Stimulated activated CD4-positive, alpha-beta T cell treated with anti-CD3 and anti-CD28 coated beads, Interleukin-2, amount 100 ng/mL, for 48 hours (primary cell): ENCODE measurements at places on chromosomes 1 and 21.

DNA sequence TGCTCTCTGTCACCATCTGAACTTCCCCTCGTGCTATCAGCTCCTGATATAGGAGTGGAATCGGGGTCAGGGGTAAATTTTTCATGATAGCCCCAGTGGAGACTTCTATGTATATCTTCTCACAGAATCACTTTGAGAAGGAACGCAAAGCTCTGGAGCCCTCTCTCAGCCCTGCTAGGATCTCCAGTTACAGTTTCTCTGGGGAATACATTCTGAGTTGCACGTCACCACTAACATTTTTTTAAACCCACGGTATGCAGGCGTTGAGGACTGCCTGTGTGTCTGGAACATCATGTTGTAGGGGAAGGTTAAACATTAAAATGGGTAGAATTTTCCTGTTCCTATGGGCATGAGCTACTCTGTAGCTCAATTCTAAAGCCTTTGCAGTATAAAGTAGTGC is 116.4 kb upstream of the FAM78B start:
- DNase-seq: no peak

GRCh38 chr1:22315315-22316078 is 136.2 kb upstream of the ZBTB40 start:
- no peak for DNase-seq

DNA sequence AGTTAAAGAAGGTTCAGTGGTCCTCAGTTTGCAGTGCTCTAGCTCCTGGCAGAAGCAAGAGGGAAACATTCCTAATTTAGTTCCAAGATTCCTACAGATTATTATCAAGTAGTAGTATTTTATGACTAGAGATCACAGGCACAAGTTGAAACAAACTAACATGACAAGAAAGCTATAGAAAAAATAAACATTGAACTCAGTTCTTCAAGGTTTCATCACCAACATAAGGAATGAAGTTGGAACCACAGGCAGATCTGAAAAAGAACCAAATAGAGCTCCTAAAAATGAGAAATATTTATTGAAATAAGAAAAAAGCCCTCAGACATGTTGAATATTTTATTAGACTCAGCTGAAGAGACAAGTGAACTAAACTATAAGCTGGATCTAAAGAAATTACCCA is 40.6 kb downstream of the PDC start:
- no peak for DNase-seq

- no peak for DNase-seq
Measured at GRCh38 chr1:175390081-175390481, 197.5 kb upstream of the KIAA0040 start.

DNA sequence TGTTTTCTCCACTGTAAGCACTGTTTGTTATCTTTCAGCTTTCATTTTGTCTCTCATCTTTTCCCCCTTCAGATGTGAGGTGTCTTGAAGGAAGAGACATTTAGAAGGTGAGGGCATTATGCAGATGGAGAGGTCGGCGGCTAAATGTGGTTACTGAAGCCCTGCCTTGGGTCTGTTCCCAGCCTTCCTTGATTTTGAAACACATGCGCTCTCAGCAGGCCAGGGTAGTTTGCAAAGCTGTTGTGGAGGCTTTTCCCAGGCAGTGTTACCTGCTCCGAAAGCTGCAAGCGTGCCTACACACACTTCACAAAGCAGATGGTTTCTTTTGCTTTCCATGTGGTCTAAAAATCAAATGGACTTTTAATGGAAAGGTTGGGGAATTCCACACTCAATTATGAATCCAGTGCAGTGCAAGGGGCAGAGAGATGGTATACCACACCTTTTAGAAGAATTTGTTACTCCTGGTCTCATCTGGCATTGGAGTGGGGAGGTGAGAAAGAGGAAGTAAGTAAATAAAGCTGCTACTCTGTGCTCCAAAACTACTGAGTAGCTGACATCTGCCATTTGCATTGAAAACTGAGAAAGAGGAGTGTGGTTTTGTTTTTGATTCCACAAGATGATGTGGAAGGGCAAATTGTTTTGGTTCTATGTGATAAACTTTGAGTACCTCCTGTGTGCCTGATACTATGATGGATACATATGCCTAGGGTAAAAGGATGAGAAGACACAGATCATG is 91.9 kb downstream of the NFIA start:
- DNase-seq: no peak

DNA sequence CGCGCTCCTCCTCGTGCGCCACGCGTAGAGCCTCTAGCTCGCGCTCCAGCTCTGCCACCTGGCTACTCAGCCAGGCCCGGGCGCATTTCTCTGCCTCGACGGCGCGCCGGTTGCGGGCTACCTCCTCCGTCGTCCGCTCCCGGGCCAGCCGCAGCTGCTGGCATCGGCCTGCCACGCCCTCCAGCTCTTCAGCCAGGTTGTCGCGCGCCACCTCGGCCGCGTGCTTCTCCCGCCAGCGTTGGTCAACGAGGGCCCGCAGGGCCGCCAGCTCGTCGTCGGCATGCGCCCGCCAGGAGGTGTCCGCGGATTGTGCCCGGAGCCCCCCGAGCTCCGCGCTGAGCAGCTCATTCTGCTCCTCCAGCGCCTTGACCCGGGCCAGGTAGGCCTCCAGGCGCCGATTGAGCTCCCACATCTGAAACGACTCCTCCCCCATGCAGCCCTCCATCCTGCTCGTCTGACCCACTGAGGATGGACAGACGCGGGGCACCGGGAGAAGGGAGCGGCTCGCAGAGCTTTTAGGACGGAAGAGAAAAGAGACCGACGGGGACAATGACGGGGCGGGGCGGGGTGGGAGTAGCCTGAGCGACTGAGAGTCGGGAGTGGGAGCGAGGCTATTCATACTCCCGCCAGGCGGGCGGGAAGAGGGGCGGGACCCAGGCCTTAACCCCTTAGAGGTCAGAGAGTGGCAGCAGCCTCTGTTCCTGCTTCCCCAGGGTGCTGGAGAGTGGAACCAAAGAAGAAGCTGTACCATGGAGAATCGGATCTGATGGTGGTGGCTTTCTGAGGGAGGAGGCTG is at the start of gene NES:
NES (minus strand) TSS at position 588 of the 796 bp plus-strand sequence; CDS start at position 445, 143 bp downstream.
- DNase-seq: no peak

DNA sequence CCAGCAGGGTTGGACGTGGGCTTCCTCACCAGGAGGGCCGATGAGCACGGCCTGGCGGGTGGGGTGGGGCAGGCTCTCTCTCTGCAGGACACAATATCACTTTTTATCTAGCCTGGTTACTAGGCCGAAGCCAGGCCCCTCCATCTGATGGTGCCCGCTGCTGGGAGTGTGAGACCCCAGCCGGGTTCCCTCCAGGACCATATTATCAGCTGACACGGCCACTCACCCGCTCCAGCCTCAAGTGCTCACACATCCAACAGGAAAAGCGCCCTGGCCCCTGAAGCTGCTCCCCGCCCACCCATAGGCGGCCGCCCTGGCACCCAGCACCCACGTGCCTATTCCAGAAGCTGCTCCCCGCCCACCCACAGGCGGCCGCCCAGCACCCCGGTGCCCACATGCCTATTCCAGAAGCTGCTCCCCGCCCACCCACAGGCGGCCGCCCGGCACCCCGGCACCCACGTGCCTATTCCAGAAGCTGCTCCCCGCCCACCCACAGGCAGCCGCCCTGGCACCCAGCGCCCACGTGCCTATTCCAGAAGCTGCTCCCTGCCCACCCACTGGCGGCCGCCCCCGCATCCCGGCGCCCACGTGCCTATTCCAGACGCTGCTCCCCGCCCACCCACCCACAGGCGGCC is 5.0 kb downstream of the SLC19A1 start:
- DNase-seq: no peak

DNA sequence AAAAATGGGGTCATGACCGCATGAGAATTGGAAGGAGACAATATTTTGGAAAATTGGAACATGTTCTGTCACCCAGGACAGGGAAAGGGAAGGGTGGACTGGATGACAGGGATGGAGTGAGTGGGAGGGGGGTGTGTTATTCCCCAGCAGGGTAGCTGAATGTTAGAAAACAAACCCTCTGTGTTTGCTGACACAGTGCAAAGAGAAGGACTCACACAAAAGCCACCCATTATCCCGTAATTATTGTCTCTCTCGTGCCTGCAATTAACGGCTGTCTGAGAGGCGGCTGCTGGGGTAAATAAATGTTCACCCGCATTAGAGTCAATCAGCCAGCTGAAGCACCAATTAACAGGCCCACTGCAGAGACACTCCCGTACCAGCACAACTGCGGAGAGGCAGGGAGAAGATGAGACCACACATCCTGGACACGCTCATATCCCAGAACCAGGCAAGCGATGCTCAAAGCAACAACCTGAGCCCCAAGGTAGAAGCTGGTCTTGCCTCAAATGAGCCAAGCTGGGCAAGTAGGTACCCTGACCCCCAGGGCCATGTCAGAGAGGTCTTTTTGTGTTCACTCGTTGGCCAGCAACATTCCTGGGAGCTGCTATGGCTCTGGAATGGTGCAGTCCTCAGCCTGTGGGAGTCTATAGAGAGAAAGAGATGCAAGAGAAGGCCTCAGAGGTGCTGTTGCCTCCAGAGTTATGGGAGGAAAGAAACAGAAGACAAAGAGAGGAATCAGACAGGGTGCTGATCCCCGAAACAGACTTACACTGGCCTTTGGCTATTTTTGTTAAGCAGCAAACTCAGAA is 19.4 kb downstream of the PLEKHA6 start:
- no peak for DNase-seq

- no peak for DNase-seq
Measured at GRCh38 chr1:180360333-180361075, 130.4 kb downstream of the LHX4 start.

DNA sequence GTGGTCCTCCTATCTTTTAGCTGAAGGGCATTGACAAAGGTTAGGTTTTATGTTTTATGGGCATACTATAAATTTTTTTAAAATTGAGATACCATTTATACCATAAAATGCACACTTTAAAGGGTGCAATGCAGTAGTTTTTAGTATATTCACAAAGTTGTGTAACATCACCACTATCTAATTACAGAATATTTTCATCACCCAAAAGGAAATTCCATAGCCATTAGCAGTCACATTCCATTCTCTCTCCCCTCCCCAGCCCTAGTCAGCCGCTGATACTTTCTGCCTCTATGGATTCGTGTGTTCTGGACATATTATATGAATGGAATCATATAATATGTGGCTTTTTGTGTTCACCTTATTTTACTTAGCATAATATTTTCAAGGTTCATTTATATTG is 135.8 kb upstream of the B3GALT2 start:
- DNase-seq: no peak

DNA sequence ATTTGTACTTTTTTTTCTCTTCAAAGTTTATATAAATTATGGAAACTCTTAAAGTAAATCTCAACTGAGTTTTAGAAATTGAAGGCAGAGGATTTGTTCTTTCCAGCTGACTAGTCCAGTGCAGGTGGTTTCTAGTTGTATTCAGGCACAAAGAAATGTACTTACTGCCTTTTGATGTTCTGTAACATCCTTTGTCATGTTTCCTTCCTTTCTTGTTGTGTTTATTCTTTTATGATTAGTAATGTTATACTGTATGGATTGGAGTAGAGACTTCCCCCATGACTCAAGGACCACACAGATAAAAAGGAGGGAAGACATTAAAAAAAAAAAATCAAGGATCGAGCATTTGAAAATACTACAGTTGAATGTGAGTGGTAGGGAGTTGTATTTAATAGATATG is 8.0 kb downstream of the HIPK1 start:
- DNase-seq: no peak

- DNase-seq: peak; percentile 84
Measured at GRCh38 chr1:157163273-157164127, 25.3 kb upstream of the ETV3 start.

DNA sequence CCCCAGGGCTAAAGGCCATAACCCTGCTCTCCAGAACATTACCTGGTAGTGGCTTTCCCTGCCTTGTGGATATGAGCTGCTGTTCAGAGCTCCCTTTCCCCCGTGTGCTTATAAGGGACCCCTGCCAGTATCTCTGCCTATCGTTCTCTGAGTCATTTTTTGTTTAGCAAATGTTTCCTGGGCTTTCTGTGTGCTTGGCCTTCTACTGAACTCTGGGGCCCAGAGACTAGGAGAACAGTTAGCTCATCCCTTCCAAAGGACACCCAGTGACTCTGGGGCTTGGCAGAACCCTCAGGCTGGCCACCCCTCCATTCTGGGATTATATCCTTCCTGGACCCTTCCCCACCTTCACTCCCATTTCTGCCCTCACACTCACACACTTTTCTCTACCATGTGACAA is 80.8 kb upstream of the POU3F1 start:
- DNase-seq: no peak

DNA sequence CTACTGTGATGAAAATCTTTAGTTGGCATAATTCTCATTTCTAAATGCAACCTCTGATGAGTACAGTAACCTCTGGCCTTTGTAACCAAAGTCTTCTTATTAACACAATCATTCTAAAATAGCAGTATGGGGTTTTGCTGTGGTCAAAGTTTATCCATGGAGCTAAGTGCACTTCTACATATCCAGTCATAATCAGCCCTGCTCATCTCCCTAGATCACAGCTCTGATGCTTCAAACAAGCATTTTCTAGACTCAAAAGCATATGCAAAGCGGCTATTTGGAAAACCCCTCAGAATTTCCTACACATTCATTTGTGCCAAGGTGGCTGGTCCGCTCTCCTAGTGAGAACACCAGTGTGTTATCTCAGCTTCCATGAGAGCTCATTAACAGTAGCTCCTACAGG is 418.6 kb downstream of the MRPL39 start:
- no peak for DNase-seq

DNA sequence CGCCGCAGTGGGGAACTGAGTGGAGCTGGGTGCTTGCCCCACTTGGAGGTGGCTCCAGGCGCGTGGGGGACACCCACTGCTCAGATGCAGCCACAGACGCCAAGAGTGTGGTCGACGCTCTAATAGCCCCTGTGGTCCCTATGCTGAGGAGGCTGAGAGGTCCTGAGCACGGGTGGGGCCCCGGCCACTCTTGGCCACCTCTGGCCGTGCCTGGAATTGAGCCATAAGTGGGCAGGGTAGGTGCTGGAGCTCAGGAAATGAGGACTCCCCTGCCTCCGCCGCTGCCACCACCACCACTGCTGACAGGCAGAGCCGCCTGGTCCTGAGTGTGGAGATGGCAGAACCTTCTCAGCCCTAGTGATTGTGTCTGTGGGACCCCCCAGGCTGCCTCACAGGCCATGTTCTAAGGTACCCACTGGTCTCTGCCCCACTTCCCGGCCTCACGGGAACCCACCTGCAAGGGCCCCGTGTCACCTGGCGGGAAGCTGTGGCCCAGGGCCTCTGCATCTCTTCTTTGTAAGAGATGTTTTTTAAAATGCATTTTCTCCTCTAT is 34.6 kb upstream of the DIP2A start:
- DNase-seq: no peak

GRCh38 chr1:53025769-53026112 is 36.3 kb upstream of the PODN start:
- no peak for DNase-seq

DNA sequence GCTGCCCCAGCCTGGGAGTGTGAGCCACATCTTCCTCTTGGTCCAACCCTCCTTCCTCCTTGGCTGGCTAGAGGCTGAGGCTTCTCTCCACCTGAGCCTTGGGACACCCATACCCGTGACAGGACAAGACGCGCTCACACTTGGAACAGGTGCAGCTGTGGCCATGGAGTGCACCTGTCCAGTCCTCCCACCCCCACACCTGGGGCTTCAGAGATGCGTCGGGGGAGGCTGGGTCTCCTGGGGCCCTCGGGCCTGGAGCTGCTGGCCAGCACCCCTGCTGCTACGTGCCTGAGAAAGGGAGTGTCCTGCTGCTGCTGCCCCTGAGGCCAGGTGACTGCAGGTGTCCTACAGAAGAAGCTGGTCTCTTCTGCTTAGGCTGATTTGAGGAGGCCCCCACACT is 37.0 kb upstream of the TMEM52 start:
- no peak for DNase-seq

- DNase-seq: no peak
Measured at GRCh38 chr1:19433719-19433998, 51.7 kb downstream of the CAPZB start.
